ENCODE measurements at places on chromosomes 7 and 10.

DNA sequence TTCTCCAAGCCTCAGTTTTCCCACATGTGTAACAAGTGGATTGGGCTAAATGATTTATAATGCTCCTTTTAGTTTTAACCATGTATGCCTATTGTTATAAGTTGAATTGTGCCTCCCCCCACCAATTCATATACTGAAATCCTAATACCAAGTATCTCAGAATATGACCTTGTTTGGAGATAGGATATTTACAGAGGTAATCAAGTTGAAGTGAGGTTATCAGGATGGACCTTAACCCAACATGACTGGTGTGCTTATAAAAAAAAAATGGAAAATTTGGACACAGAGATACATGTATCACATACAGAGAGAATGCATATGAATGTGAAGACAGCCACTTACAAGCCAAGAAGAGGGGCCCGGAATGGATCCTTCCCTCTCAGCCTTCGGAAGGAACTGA is 117.9 kb upstream of the HABP2 start:
- DNase-seq = no peak

DNA sequence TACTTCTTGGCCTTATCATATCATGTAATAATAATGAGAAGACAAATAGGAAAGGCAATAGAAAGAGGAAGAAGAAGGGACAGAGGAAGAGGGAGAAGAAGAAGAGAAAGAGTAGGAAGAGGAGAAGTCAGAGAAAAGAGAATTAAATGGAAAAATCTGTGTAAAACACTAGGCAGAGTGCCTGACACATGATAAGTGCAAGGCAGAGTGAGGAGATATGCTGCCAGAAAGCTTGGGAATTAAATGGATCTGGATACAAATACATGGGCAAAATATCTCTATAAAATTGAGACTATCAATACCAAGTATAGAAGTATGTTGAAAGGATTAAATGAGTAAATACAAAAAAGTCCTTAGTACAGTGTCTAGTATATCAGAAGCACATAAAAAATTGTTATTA is 124.8 kb downstream of the CACNA2D1 start:
- no peak for DNase-seq

- DNase-seq = no peak
Measured at GRCh38 chr7:24964191-24964590, 15.8 kb downstream of the OSBPL3 start.

GRCh38 chr10:96585736-96586418 is 935 bp downstream of the TM9SF3 start:
- DNase-seq = peak; percentile 51

Measured in MM.1S (cell line).